ENCODE measurements at places on chromosomes 3 and 15. TPM values are rescaled to one million over a fixed set of nuclear protein-coding genes. Genes with fewer than 3 reads are reported as not detected.

Gene RRP9
- total RNA-seq, result 17.5 TPM

Gene GOLGA8J
- total RNA-seq, result 0.13 TPM

Gene CHRNA5
- 3.1 TPM for total RNA-seq

Gene GNL3
- total RNA-seq, result 84.8 TPM

Gene DRD3
- not detected for total RNA-seq

Gene APPL1
- 54.0 TPM for total RNA-seq

Gene SELENOS
- total RNA-seq, result 122 TPM

Gene CYP1A2
- not detected for total RNA-seq

Gene FANCD2OS
- total RNA-seq, result not detected

Gene ZNF662
- not detected for total RNA-seq

Gene TRH
- total RNA-seq, result not detected

Gene OR5K1
- not detected for total RNA-seq

Gene TMC3
- total RNA-seq, result 0.43 TPM

Gene CLDN18
- total RNA-seq, result 73.0 TPM

Gene SNX22
- 7.7 TPM for total RNA-seq

Gene FBXO40
- not detected for total RNA-seq

Gene CD276
- 106 TPM for total RNA-seq

Gene KLHL40
- not detected for total RNA-seq

Gene SLC12A8
- 20.0 TPM for total RNA-seq

Gene GOLGA8T
- total RNA-seq, result not detected

Gene VGLL3
- 22.2 TPM for total RNA-seq

Gene CTXN2
- total RNA-seq, result not detected

Gene MCF2L2
- 0.40 TPM for total RNA-seq

Gene ZMYND10
- total RNA-seq, result 0.44 TPM

Gene ARNT2
- 5.3 TPM for total RNA-seq

Gene SUSD5
- total RNA-seq, result 2.3 TPM

Gene KIF7
- 3.0 TPM for total RNA-seq

Gene TMEM41A
- 43.4 TPM for total RNA-seq

Gene CILP
- total RNA-seq, result 62.9 TPM

Gene C2CD4A
- 0.13 TPM for total RNA-seq

Gene TMEM207
- 2.9 TPM for total RNA-seq

Gene MCTP2
- 24.6 TPM for total RNA-seq

Gene DLEC1
- 0.68 TPM for total RNA-seq

Gene TMEM158
- 3.3 TPM for total RNA-seq

Gene UNC13C
- total RNA-seq, result 10.3 TPM

Gene MTHFS
- 89.4 TPM for total RNA-seq

Gene APBA2
- total RNA-seq, result 10.1 TPM

Gene NRROS
- total RNA-seq, result 0.33 TPM

Gene MOBP
- total RNA-seq, result 0.10 TPM

Gene CPEB1
- total RNA-seq, result 0.87 TPM

Gene USP4
- total RNA-seq, result 14.4 TPM

Gene IRAK2
- 3.7 TPM for total RNA-seq

Gene MNS1
- total RNA-seq, result 0.60 TPM

Gene LRTM1
- total RNA-seq, result not detected
